ENCODE measurements at places on chromosomes 11 and 22.
A peak's percentile ranks its signal among the peaks of the same experiment; 100 is the strongest.

- no peak for DNase-seq
These were observed 24.7 kb upstream of the NAP1L4 start for GRCh38 chr11:3016861-3017260.

GRCh38 chr11:58629857-58630256 is 7.4 kb downstream of the CNTF start:
- DNase-seq: no peak

- no peak for DNase-seq
These were observed 50.4 kb downstream of the FCHSD2 start for GRCh38 chr11:73091521-73092305.

- DNase-seq: no peak
These were observed 37.0 kb downstream of the MUC2 start for GRCh38 chr11:1111545-1112212.

DNA sequence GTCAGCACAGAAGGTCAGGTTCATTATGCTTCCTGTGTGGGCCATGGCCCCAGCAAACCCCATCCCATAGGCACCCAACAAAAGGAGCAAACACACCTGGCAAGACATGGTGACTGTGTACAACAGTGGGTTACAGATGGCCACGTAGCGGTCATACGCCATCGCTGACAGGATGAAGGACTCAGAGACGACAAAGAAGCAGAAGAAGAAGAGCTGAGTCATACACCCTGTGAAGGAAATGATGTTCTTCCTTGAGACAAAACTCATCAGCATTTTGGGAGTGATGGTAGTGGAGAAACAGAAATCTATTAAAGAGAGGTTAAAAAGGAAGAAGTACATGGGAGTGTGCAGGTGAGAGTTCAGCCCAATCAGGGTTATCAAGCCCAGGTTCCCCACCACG is 309 bp downstream of the OR8B12 start:
- no peak for DNase-seq

DNA sequence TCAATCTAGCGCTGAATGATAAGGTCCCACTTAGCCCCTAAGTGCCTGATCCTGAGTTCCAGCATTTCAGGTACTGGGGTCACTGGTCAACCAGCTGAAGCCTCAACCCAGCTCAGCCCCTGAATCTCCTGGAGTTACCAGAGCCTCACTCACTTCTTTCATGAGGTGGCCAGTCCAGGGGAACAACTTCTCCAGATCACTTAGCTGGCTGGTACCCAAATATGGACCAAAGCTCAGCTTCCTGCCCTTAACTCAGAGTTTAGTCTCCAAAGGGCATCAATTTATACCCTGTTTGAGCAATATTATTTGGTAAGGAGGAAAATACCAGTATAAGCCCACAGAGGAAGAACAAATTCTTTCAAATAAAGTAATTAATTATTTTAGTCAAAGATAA is 105.6 kb downstream of the SLC1A2 start:
- DNase-seq: no peak

GRCh38 chr11:125073616-125074483 is 10.7 kb downstream of the SLC37A2 start:
- no peak for DNase-seq

GRCh38 chr22:26461188-26461810 is 22.3 kb downstream of the HPS4 start:
- peak; percentile 15 for DNase-seq

GRCh38 chr22:30263883-30264282 is 2.8 kb downstream of the OSM start:
- no peak for DNase-seq

- no peak for DNase-seq
These were observed 5.4 kb upstream of the CRTAM start for GRCh38 chr11:122832721-122833470.

DNA sequence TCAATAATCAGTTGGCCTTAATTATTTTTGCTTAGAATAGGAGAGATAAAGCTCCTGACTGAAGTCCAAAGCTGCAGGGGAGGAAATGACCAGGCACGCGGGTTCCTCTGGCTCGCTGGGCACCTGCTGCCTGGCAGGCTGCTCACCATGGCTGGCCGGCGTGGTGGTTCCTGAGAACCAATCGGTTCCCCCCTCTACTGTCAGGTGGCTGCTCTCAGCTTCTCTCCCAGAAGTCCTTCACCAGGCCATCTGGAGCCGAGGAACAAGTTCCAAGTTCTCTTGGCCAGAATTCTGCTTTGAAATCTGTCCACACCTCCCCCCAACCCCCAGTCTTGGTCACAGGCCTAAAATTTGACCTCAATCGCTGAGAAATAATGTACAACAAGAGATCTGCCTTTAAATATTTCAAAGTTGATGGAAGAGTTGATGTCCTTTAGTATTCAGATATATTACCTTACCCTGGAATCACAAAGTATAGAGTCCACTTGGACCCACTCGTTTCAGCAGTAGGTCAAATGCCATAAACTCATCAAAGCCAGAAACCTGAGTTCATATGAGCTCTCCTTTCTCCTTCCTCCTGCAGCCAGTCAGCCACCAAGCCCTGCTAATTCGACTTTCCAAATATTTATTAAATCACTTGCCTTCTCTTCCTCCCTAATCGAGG is 25.2 kb downstream of the EXPH5 start:
- DNase-seq: no peak

GRCh38 chr11:42412590-42412989 is 899.2 kb upstream of the API5 start:
- DNase-seq: no peak

DNA sequence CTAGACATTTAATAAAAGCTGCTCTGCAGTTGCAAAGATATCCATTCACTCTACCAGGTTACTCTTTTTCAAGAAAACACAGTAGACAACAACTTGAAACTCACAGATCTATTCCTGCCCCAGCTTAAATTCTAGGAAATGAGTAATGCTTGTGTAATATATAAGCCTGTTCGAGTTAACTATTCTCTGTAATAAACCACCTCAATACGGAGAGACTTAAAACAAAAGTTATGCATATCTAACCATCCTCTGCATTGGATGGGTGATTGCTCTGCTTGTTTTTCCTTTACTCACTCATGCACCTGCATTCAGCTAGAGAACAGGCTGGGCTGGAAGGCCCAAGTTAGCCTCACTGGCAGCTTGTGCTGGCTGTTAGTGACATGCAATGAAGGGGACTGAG is 13.3 kb downstream of the LRRC4C start:
- DNase-seq: no peak

DNA sequence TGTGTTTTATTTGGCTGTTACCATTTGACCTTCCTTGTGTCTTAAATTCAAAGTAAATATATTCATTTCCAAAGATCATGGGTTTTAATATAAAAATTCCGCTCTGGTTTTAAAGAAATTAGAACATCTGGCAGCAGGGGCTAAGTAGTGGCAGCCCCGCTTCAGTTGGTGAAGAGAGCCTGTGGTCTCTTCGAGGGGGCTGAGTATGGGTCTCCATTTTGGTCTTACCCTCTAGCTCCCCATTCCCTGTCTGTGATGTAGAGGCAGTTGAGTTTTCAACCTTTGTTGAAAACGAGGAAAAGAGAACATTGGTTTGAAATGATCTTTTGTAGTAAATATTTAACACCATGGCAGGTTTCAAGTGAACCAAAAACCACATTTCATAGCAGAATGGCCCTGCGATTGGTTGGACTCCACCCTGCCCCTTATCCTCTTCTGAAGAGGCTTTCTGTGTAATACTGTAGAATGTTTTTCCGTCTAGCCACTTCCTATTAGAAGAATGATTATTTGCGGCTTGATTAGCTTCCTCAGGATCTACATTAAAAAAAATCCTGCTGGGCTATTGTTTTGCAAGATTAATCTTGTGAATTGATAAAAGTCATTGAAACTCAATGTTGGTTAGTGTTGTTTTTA is 17.7 kb downstream of the APLP2 start:
- DNase-seq: no peak

DNA sequence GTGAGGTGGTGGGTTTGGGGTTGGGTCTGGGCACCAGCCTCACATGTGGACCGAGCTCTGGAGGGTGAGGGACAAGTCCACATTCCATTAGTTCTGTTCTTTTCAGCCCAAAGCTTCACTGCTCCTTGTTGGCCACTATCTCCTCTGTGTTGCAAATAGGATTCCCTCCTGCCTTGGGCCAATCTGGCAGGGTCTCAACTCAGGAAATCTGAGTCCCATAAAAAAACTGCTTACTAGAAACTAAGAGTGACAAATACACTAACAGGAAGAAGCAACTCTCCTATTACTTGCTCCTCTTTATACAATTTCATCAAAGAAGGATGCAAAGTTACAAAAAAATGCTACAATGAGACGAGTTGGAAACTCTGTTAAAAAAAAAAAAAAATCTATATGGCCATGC is 66.2 kb upstream of the CSNK1E start:
- DNase-seq: no peak

DNA sequence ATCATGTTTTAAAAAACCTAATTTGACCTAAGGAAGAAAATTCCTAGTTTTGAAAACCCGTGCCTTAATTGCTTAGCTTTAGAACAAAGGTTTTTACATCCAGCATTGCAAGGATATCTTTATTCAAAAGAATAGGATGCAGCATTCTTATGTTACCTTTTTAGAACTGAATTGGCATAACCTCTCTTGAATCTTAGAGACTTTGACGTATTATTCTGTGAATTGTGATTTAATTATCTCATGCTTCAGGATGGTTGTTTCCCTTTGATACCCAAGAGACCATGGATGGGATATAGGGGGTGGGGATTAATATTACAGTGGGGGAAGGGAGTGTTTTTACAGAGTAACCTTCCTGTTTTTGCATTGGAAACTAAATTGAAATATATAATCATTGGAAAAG is 49.4 kb downstream of the ARHGEF12 start:
- no peak for DNase-seq

- no peak for DNase-seq
These were observed 34.5 kb upstream of the RIC3 start for GRCh38 chr11:8203414-8203715.

- no peak for DNase-seq
These were observed 530.5 kb upstream of the CCDC90B start for GRCh38 chr11:83816572-83817187.

DNA sequence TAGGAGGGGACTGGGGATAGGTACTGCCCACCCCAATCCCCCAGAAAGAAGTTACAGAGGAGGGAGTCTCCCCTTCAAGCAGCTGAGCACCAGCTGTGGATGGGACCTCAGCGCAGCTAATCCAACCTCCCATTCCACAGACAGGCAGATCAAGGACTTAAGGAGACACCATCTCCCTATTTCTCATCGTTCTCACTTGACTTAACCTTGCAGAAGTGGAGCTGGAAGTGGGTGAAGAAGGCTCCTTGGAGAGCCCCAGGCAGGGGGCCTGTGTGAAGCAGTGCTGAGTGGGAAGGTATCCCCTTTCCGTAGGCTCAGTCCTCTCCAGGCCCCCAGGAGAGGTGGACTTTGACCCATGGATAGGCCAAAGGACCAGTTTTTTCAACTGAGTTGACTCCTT is 27.3 kb downstream of the USP35 start:
- no peak for DNase-seq

DNA sequence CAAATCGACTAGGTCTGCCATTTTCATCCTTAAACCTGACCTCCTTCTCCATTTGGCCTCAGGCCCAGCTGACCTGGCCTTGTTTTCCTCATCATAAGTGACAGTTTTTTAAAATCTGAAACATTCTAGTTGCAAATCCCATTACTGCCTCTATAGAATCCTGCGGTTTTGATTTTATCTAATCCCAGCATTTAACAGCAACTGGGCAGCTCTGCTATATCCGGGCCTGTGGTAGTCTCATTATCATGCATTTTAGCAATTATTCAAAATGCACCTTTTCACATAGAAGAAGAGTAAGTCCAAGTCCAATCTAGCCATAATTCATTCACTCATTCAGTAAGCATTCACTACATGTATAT is 28.6 kb upstream of the BIRC3 start:
- no peak for DNase-seq

DNA sequence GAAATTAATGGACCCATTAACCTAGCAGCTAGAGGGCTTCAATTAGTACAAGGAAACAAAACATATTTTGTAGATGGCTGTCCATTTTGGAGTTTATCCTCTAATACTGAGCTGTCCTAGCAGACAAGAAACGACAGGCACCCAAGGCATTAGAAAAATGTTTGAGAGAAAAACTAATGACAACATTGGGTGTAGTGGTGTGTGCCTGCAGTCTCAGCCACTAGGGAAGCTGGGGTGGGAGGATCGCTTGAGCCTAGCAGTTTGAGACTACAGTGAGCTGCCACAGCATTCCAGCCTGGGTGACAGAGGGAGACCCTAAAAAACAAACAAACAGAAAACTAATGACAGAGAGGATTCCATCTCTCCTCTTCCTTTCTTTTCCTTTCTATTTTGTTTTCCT is 1.5 kb downstream of the A4GALT start:
- DNase-seq: no peak

DNA sequence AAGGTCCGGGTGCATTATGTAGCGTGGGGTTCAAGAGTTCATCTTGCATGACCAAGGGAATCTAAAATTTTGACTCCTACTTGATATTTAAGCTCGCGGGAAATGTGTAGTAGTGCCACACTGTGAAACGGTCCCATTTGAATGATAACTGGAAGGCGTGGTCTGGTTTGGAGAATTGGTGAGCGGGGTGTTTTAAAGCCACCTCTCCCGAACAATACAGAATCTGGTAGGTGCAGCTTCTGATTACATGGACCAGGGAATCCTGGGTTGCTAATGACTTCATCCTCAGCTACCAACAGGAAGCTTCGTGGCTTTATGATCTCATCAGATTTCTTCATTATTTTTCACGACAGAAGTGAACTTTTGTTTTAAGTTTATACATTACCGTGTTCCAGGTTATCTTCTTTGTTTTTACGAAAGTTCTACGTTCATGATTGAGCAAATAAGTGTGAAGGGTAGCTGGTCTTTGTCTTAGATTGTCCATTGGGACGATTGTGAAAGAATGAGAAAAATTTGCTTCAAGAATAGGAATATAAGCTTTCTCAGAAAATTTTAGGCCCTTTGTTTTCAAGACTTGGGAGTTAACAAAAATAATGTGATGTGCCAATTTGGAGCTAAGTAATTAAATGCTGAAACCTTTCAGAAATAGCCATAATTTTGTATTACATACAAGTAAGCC is 1.7 kb downstream of the QSER1 start:
- no peak for DNase-seq

GRCh38 chr22:29206372-29207242 is 911 bp downstream of the EMID1 start:
- DNase-seq: no peak

DNA sequence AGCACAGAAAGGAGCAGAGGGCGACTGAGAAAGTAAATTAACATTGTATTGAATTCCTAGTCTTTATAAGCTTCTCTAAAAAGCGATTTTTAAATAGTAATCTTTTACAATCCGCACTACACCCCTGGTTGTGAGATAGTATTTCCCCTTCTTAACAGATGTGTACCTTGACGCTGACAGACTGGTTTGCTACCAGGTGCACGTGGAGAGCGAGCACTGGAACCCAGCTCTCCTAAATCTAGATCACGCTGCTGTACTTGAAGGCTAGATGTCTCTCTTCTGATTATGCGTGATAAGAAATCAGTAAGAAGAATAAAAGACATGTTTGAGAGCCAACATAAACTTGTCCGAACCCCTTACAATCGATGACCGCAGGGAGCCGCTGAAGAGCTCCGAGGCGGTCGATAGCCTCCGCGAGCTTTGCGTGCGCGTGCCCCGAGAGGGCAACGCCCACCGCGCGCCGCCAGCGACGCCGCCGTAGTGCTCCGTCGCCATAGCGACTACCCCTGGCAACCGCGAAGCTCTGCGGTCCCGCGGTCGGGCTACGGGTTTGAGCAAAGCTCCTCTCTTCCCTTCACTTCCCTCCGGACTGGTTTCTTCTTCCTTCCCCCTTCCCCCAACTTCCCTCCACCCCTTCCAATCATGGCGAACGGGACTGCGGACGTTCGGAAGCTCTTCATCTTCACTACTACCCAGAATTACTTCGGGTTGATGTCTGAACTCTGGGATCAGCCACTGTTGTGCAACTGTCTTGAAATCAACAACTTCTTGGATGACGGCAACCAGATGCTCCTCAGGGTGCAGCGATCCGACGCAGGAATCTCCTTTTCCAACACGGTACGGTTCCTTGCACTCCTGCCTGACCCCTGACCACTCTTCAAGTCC is at the start of gene DYNC2H1:
DYNC2H1 (plus strand) TSS at position 494 of the 885 bp plus-strand sequence; CDS start at position 643, 149 bp downstream.
- peak; percentile 77 for DNase-seq

Data from stimulated activated effector memory CD8-positive, alpha-beta T cell treated with anti-CD3 and anti-CD28 coated beads, Interleukin-12 subunit alpha, Interleukin-12 subunit beta, amount 100 ng/mL, for 72 hours (primary cell).